GM13976 (cell line): ENCODE measurements at places on chromosomes 3 and 15.

DNA sequence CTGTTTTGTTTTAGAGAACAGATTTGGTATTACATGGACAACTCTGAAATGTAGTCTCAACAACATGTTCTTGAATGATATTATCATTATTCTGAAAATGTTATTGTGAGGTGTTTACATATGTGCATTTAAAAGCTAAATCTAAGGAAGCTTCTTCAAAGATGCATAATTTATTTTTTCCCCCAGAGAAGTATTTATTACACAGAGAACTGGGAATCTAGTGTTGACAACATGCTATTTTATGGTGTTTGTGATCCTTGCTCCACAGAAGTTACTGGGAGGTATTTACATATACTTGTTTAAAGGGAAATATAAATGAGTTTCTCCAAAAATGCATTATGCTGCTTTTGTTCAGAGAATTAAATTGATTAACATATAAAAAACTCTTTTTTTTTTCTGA, 18.3 kb upstream of the TUBGCP5 start:
- no peak for DNase-seq

GRCh38 chr15:31468911-31469785, 142.5 kb downstream of the KLF13 start:
- DNase-seq = no peak

GRCh38 chr3:160537729-160538128, 27.6 kb downstream of the KPNA4 start:
- no peak for DNase-seq

DNA sequence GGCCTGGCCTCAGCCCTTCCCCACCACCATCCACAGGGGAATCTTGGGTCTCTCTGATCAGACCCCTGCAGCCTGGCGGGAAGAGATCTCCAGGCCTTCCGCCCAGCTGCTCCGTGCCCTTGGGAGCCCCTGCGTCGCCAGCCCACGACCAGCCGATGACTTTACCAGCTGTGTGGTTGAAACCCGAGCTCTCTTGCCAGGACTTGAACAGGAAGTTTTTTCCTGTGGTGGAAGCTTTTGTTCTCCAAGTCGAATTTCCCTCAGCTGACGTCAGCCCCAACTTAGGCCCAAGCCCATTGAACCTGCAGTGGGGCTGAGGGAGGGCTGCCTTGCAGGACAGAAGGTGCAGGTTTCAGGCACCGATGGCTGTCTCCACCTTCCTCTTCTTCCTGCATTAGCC, 51.7 kb upstream of the SMAD3 start:
- DNase-seq = no peak

DNA sequence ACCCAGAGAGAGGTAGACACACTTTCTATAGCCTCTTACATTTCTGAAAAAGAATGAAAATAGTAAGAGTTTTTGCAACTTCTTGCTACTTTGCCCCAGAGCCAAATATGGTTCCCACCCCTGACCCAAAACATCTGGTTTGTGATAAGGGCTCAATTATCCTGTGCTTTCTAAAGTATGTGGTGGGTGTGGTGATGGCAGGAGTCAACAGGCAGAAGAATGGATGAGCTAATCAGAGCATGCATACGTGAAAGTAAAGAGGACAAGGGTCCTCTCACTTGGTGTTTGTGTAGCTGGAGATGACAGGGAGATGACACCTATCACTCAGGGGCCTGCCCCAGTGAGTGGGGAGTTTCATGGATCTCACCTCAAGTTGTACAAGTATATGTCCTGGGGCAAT, 19.1 kb downstream of the KBTBD8 start:
- no peak for DNase-seq

DNA sequence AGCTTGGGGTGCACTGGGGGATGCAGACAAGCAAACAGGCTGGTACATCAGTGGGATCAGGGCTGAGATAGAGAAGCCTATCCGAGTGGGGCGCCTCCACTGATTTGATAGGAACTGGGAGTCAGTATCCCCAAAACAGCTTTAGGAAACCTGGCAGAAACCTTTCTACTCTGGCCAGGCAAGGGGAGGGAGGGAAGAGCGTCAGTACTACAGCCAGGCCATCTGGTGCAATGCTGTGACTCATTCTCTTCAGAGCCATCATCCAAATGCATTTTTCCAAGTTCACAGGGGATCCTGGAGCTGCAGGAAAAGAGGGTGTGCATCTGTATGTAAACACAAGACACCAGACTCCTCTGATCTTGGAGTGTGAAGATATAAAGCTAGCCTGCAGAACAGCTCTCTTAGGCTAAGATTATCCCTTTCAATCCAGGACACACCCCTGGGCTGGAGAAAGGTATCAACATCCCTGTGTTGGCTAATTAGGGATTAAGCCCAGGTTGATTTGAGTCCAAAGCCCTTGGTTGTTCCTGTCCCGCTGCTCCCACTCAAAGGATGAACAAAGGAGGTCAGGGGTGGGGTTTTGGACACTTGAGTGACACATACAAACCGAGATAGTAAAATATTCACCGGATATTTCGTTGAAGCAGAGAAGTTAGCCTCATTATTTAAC, 9.3 kb downstream of the GALNT15 start:
- no peak for DNase-seq

GRCh38 chr15:41932101-41932500, 38.2 kb upstream of the SPTBN5 start:
- DNase-seq = no peak

GRCh38 chr15:44812029-44812517, 75.7 kb downstream of the TRIM69 start:
- no peak for DNase-seq

- no peak for DNase-seq
Measured at GRCh38 chr3:159739969-159740368, 248.7 kb upstream of the IL12A start.

DNA sequence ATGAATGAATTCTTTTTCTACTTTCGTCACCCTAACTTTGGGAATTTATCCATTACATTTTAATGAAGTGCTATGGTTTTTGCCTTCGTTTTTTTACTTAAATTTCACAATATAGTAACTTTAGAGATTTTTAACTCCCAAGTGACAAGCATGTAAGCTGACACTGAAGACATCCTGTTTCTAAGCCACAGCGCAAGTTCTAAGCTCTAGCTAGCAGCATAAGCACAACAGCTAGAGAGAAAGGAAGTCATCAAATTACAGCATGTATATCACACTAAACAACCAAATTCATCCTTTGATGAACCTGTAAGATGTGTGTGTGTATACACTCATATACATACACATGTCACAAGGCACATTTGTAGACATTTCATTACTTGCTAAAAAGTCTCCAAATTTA, 119.3 kb downstream of the P3H2 start:
- no peak for DNase-seq

DNA sequence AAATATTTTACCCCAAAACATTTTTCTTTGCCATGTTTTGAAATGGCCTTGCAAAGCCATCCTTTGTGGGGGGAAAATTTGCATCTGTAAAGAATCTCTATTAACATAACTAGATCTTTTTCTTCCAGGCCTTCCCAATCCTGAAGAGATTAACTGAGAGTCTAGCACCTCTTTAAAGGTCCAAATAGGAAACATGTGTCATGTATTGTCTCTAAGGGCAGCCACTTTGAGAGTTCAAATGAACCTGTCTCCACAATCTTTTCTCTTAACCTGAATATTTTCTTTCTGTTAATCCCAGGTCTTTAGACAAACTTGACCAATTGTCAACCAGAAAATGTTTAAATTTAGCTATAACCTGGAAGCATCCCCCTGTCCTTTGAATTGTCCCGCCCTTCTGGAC, 236.6 kb upstream of the PROK2 start:
- no peak for DNase-seq

GRCh38 chr3:97350971-97351370, 413.6 kb upstream of the ARL6 start:
- no peak for DNase-seq

DNA sequence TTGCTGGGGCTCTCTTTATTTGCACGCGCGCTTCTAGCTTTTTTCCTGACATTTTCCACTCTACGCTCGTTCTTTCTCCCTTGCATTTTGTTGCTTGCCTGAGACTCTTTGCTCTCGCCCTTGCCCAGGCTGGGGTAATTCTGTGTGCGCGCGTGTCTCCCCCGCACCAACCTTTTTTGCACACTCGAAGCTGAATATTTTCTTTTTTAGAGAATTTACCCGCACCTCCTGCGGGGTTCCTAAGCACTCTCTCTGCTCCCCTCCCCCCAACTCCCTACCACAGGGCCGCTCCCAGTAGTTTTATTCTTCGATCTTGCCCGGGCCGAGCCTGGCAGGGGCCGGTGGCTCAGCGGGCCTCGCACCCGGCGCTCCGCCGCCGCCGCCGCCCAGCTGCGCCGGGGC, 732 bp downstream of the FAM43A start:
- no peak for DNase-seq

- no peak for DNase-seq
Measured at GRCh38 chr3:13167064-13167743, 94.0 kb upstream of the IQSEC1 start.

DNA sequence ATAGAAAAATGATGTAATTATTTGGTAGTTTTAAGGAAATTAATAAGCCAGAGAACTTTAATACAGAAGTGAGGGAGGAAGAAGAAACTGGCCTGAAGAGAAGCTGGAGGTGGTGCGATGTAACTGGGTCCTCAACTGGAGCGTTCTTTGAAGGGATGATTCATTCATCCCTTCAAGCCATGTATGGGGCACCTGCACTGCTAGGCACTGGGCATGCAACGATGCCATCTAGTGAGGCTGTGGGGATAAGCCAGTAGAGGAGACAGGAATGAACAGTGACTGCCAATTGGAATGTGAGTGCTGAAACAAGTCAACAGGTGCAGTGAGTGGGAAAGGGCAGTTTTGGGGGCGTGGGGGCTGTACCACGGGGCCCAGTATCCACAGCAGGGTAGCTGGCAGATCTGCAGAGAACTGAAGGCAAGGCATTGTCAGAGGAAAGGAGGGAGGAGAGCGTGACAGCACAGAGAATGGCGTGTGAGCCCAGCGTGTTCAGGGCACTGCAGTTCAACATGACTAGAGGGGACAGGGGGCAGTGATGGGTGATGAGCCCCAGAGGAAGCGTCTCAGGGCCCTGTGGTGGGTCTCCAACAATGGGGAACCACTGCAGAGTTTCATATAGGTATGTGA, 3.8 kb upstream of the KIF23 start:
- no peak for DNase-seq

GRCh38 chr3:62154457-62155148, 218.7 kb downstream of the FEZF2 start:
- no peak for DNase-seq

DNA sequence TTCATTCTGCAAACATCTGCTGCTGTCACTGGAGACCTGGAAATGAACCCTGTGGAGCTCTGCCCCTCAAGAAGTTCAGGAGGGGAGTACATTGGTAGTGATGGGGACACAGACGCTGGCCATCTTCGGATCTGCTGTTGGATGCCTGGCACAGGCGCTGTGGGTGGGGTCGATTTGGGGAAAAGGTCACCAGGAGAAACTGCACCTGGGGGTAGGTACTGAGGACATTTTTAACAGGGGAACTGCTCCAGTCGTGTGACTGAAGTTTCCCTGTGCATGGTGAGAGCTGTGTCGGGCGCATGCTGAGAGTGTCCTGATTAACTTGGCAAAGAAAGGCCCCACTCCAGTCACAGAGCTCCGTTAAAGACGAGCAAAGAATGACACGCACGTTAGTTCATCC, 3.4 kb downstream of the UROC1 start:
- DNase-seq = no peak

DNA sequence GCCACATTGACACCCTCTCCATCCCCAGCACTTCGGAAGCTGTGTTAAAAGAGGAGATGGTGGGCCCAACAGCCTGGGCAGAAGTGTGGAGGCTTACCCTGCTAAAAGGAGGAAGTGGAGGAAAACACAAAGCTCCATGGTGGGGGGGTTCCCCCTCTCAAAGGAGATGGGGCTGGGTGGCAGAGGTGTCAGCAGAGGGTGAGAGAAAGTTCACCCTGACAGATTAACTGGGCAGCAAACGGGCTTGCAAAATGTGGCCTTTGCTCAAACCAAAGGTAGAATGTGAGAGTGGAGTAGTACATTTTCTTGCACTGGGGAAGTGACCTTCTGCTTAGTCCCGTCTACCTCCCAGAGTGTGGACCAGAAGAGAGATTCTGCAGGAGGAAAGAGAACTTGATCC, 44.7 kb downstream of the MYO1E start:
- DNase-seq = no peak

DNA sequence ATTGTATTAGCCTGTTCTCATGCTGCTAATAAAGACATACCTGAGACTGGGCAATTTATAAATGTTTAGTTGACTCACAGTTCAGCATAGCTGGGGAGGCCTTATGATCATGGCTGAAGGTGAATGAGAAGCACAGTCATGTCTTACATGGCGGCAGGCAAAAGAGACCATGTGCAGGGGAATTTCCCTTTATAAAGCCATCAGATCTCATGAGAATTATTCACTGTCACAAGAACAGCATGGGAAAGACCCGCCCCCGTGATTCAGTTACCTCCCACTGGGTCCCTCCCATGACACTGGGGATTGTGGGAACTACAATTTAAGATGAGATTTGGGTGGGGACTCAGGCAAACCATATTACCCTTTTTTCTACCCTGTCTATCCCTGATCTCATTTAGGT, 51.5 kb upstream of the MYZAP start:
- no peak for DNase-seq

- DNase-seq = no peak
Measured at GRCh38 chr3:174859756-174860155, 622 bp downstream of the NAALADL2 start.

GRCh38 chr15:99350408-99350807, 99.1 kb downstream of the LRRC28 start:
- DNase-seq = no peak

GRCh38 chr3:65268426-65268825, 580.6 kb upstream of the ADAMTS9 start:
- DNase-seq = no peak

- DNase-seq = no peak
Measured at GRCh38 chr3:143252931-143253330, 133.4 kb downstream of the CHST2 start.

- DNase-seq = no peak
Measured at GRCh38 chr3:140296796-140297352, 361.9 kb downstream of the CLSTN2 start.
